ENCODE measurements at places on chromosomes 1 and 21. TPM values are rescaled to one million over a fixed set of nuclear protein-coding genes. Genes with fewer than 3 reads are reported as not detected.

NBPF6 gene
- total RNA-seq: not detected

LCE1F gene
- total RNA-seq: not detected

DCST2 gene
- not detected for total RNA-seq

IFI44L gene
- total RNA-seq: 15.4 TPM

PTPN7 gene
- 0.98 TPM for total RNA-seq

ERICH3 gene
- total RNA-seq: not detected

CCDC17 gene
- 0.98 TPM for total RNA-seq

TSPAN1 gene
- total RNA-seq: 1.5 TPM

DISP1 gene
- total RNA-seq: 9.3 TPM

S100A6 gene
- 432 TPM for total RNA-seq

GPR3 gene
- total RNA-seq: not detected

PRAMEF8 gene
- total RNA-seq: not detected

SPRR3 gene
- total RNA-seq: not detected

KCNE2 gene
- 0.40 TPM for total RNA-seq

FAM72B gene
- total RNA-seq: not detected

PTPRC gene
- total RNA-seq: 7.0 TPM

RHBG gene
- not detected for total RNA-seq

SYNC gene
- total RNA-seq: 201 TPM

PCAT6 gene
- total RNA-seq: not detected

AK5 gene
- 2.5 TPM for total RNA-seq

KLHDC8A gene
- 1.7 TPM for total RNA-seq

ERO1B gene
- total RNA-seq: 11.2 TPM

INAVA gene
- not detected for total RNA-seq

TSSK3 gene
- total RNA-seq: 3.7 TPM

LRRC71 gene
- total RNA-seq: not detected

MRPL55 gene
- 55.8 TPM for total RNA-seq

BEND5 gene
- total RNA-seq: 4.0 TPM

KRTAP12-3 gene
- total RNA-seq: not detected

LIPI gene
- not detected for total RNA-seq

LDLRAD1 gene
- total RNA-seq: not detected

HMGCS2 gene
- 1.1 TPM for total RNA-seq

CLIC6 gene
- 0.66 TPM for total RNA-seq

EVI5 gene
- total RNA-seq: 55.2 TPM

S100A7A gene
- total RNA-seq: not detected

CLCA4 gene
- total RNA-seq: 1.4 TPM

TTC39A gene
- 0.52 TPM for total RNA-seq

ILF2 gene
- 102 TPM for total RNA-seq

TARS2 gene
- total RNA-seq: 19.4 TPM

TFF3 gene
- total RNA-seq: 8.7 TPM

MSH4 gene
- total RNA-seq: 0.17 TPM
